ENCODE measurements at places on chromosomes 2 and 18. TPM values are rescaled to one million over a fixed set of nuclear protein-coding genes. Genes with fewer than 3 reads are reported as not detected.
A peak's percentile ranks its signal among the peaks of the same experiment; 100 is the strongest.

DNA sequence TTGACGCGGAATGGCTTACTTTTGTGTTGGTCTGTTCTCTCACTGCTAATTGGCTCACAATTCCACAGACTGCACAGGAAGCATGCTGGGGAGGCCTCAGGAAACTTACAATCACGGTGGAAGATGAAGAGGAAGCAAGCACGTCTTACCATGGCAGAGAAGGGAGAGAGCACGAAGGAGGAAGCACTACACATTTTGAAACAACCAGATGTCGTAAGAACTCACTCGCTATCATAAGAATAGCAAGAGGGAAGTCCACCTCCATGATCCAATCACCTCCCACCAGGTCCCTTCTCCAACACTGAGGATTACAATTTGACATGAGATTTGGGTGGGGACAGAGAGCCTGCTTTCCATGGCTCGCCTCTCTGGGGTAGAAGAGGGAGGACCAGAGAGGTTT lies 106.2 kb downstream of the KCNF1 start:
- no peak for DNase-seq

DNA sequence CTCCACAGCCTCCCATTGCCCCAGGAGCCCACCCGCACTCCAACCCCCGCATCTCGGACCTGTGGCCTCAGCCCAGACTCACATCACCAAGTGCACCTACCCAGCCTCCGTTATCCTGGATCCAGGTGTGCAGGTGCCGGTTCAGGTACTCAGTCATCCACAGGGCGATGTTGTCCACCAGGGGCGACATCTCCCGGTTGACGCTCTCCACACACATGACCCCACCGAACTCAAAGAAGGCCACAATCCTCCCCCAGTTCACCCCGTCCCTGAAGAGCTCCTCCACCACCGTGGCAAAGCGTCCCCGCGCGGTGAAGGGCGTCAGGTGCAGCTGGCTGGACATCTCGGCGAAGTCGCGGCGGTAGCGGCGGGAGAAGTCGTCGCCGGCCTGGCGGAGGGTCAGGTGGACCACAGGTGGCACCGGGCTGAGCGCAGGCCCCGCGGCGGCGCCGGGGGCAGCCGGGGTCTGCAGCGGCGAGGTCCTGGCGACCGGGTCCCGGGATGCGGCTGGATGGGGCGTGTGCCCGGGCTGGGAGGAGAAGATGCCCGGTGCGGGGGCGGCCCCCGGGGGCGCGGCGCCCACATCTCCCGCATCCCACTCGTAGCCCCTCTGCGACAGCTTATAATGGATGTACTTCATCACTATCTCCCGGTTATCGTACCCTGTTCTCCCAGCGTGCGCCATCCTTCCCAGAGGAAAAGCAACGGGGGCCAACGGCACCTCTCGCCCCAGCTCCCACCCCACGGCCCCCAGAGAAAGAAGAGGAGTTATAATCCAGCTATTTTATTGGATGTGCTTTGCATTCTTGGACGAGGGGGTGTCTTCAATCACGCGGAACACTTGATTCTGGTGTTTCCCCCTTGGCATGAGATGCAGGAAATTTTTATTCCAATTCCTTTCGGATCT lies 1.3 kb downstream of the BCL2 start:
- peak; percentile 93 for DNase-seq

- no peak for DNase-seq
Observed at GRCh38 chr2:18626256-18626668, 36.9 kb upstream of the NT5C1B start.

GRCh38 chr2:44972771-44973535 lies 31.5 kb downstream of the SIX3 start:
- DNase-seq = no peak

DNA sequence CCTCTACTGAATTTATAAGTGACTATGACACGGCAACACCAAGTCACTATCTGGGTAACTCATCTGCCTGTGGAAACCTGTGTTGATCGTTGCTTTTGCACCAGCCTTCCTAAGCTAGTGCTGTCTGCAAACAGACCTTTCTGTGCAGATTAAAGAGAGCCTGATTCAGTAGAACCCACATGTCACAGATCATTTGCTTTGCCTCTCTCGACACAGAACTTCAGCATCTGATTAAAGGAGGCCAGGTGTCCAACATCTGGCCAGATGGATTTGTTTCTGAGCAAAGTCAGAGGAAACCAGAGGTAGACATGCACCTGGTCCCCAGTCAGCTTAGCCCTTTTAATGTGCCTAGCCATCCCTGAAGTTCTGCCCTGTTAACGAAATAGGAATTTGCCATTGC lies 15.0 kb upstream of the TTR start:
- no peak for DNase-seq

DNA sequence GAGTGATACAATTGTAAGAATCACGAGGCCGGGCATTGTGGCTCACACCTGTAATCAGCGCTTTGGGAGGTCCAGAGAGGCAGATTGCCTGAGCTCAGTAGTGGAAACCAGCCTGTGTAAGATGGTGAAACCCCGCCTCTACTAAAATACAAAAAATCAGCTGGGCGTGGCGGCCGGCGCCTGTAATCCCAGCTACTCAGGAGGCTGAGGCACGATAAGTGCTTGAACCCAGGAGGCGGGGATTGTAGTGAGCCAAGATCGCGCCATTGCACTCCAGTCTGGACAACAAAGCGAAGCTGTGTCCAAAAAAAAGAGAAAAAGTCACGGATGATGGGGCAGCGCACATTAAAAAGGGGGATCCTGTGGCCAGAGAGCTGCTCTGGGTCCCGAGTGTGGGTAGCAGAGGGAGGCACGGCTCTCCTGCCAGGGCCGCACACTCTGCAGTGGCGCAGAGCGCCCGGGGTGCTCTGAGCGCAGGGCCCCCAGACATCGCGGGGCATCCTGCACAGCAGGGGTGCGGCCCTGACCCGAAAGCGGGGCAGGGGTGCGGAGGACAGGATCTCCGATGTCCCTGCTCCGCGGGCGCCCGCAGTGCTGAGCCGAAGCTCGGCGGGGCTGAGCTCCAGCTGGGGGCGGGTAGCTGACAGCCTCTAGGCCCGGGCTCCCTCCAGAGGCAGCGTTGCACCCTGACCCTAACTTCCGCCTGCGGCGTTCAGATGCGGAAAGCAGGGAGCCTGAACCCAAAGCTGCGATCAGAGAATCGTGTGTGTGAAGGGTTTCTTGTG lies 30.4 kb upstream of the RAB6D start:
- DNase-seq = peak; percentile 59

DNA sequence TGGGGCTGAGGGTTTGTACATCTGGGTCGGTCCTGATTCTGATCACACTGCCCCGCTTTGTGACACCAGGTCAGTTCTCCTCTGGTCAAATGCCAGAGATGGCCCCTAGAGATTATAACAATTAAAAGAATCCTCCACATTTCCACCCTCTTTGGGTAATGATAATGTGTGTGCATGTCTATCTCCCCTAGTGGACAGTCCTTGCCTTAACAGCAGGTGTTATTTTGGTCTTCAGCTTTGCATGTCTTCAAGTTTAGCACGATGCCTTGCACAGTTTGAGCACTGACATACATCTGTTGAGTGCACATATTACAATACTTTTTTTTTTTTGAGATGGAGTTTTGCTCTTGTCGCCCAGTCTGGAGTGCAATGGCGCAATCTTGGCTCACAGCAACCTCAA lies 25.7 kb upstream of the COX7A2L start:
- DNase-seq = no peak

GRCh38 chr2:233999182-233999581 lies 51.3 kb upstream of the SPP2 start:
- DNase-seq = peak; percentile 68

GRCh38 chr2:10407841-10408648 lies 40.1 kb downstream of the ODC1 start:
- DNase-seq = no peak

DNA sequence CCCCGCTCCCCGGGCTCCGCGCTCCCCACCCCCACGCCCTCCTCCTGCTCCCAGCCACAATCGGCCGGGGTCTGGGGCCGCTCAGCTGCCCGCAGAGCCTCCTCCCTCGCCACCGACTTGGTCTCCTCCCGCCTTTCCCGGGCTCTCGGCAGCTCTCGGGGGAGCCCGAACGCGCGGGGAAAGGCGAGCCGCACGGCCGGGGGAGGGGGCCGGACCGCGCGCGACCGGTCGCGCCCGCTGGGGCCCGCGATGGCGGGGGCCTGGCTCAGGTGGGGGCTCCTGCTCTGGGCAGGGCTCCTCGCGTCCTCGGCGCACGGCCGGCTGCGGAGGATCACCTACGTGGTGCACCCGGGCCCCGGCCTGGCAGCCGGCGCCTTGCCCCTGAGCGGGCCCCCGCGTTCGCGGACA lies 327 bp downstream of the LTBP1 start:
- DNase-seq = no peak

- no peak for DNase-seq
Observed at GRCh38 chr2:63977904-63978303, 41.3 kb downstream of the VPS54 start.

GRCh38 chr18:79413901-79414300 lies 18.2 kb downstream of the NFATC1 start:
- DNase-seq = no peak

Gene PRSS56
- total RNA-seq = not detected

- DNase-seq = no peak
Observed at GRCh38 chr2:212891580-212891979, 259.8 kb downstream of the IKZF2 start.

DNA sequence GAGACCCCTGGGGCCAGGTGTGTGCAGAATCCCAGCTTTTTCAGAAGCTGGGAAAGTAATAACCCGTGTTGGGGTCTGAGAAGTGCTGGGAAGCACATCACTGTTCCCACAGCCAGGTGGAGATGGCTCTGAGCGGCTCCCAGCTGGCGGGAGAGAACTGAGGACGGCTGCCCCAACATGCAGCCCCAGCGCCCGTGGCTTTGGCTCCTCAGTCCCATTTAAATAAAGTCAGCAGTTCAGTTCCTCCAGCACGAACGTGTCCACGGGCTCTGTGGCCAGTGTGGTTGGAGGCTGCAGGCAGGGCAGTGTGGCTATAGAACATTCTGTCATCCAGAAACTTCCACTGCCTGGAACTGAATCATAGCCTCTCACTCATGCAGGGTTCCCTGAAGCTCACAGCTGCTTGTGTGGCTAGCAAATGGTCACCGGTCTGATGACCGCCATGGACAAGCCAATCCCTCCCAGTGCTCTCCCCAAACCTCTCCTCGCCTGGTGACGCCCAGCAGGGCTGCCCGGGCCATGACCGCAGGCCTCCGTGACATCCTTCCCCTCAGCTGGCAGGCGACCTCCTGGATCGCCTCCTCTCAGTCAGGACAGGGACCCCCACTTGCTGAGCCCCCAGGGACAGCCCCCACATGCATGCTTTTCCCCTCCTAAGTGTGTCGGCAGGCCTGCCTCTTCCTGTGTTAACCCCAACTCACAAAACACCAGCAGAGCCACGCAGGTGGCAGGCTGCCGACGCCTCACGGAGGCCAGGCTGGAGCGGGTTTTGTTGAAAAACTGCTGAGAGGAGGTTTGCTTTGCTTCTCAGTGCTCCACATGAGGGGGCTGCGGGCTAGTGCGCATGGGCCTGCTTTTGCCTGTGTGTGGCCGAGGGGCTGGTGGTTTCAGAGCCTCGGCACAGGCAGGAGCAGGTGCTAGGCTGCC lies 1.3 kb downstream of the RTP5 start:
- DNase-seq = no peak

- DNase-seq = no peak
Observed at GRCh38 chr2:142834021-142834420, 43.4 kb upstream of the KYNU start.

Gene GBX2
- not detected for total RNA-seq

DNA sequence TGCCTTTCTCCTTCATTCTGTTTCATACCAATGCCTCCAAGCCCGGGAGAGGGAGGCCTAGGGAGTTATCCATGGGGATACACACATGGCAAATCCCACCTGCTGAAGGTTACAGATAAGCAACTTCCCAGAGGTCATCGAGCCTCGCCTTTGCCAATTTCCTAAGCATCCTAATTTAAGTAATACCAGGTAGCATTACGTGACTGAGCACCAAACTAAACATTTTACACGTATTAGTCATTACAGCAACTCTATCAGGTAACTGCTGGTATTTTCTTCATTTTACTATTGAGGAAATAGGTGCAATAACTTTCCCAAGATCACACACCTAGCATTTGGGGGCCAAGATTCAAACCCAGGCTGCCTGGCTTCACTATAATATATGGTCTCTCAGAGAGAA lies 30.1 kb upstream of the BZW1 start:
- no peak for DNase-seq

DNA sequence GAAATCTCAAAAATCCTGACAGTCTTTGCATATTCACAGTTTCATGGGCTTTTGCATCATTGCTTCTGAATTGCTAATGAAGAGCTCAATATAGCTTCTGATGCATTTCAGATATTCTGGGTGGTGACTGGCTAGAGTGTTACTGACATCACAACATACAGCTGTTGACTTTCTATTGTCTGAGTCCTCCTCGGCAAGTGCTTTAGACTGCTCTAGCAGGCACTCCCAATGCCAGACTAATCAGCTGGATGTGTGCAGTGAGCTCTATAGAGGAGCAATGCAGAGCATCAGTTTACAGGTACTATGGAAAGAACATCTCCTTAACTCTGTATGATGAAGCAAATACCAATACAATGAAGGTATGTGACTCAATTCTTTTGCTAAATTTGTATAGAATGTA lies 54.9 kb downstream of the R3HDM1 start:
- DNase-seq = no peak

Gene SP5
- total RNA-seq = 0.25 TPM

DNA sequence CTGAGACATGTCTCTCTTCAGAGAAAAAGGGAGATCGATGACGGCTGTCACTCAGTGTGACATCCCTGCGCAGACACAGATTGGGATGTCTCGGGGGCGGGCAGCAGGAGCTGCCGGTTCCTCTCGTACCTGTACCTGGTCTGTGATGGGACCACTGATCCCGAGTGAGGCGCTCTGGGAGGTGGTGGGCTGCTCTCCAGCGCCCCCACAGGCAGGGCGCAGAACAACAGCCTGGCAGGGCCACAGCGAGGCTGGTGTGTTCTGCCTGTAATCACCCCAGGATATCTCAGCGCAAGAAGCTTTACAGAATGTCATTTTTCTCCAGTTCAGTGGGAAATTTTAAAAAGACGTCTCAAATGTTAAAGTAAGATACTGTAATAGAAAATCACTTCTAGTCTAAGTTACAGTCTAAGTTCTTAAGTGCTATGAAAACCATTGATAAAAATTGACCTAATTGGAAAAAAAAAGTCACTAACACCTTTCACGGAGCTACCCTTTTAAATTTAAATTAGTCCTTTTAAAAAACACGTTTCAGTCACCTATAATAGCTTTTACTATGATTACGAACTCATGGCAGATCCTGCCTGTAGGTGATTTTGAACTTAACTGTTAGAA lies 189.8 kb downstream of the SNTG2 start:
- DNase-seq = no peak

DNA sequence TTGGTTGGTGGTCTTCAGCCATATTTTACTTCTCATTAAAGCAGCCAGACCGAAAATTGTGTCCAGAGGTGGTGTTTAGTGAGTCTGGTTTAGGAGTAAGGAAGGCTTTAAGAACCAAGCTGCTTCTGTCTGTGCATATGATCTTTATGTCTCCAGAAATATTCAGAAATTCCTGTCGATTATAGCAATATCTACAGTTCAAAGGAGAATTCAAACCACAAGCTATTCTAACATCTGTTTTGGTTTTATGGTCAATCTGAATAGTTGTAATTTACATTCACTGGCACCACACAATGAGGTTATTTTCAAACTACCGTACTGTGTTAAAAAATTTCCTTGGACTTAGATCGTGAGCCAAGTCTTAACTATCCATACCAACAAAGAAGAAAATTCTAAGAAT lies 11.3 kb downstream of the UPP2 start:
- no peak for DNase-seq

Gene LINC00305
- not detected for total RNA-seq

GRCh38 chr18:49804096-49804495 lies 9.2 kb downstream of the ACAA2 start:
- DNase-seq = no peak
